GM23248 (cell line): ENCODE measurements at places on chromosomes 1 and 21. TPM values are rescaled to one million over a fixed set of nuclear protein-coding genes. Genes with fewer than 3 reads are reported as not detected.

- no peak for DNase-seq
These were observed 292.9 kb upstream of the DUSP10 start for GRCh38 chr1:222034790-222035189.

DNA sequence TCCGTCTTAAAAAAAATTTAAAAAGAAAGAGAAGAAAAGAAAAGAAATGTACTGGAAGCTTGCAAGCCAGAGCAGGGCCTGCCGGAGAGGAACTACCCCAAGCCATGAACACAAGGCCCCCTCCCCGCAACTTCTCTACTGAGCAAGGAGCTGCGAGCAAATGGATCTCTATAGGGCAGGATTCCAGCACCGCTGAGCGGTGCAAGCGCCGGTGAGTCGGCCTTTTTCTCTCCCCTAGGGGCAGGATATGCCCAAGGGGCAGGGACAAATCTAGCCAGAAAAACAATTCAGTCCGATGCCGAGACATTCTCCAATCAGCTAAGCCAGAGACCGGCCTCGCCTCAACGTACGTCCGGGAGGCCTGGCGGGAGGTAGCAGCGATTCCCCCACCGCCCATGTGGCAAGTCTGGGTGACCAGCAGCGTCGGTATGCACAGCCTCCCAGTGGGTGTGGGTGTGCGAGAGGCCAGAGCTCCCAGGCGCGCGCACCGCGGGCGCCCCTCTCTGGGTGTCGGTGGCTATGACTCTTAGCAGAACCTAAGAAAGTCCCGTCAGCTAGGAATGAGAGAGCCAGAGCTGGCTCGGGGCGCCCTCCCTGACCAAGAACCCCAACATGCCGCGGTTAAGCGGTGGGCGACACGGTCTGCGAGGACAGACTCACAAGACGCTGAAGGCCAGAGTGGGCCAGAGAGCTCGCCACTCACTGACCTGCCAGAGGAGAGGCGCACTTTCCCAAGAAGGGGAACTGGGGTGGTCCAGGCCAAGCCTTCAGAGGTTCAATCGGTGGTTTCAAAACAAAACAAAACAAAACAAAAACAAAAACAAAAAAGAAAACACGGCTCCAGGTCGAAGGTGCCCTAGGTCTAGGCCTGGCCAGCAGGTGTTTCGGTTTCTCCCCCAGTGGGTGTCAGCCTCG, 1.9 kb downstream of the CSMD2 start:
- DNase-seq: peak; percentile 99

GRCh38 chr1:224720216-224720615, 104.1 kb downstream of the CNIH3 start:
- DNase-seq: no peak

- peak; percentile 92 for DNase-seq
These were observed 57.1 kb downstream of the TMEM53 start for GRCh38 chr1:44616991-44617702.

Gene OR6K3
- total RNA-seq: not detected in 2 replicates

DNA sequence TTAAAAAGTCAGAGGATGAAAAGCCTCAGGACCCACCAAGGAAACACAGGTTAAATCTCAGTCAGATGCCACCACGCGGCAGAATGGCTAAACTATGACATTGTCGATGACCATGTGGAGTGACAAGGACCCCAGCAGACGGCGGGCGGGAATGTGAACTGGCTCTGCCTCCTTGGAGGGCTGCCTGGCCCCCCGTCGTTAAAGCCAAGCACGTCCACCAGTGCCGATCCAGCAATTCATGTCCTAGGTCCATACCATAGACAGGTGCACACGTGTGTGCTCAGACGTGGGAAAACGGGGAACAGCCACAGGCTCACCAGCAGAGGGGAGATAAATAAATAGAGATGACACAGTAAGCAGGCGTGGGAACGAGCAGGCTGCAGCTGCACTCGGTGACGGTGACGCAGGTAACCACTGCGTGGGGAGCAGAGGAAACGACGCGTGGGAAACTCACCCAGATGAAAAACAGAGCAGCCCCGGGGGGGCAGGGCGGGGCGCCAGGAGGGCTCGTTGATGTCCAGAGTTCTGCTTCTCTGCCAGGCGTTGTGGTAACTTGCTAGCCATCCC, 28.3 kb upstream of the PCBP3 start:
- peak; percentile 67 for DNase-seq

GRCh38 chr1:115865704-115866380, 24.9 kb upstream of the NHLH2 start:
- DNase-seq: peak; percentile 12
